Activated T-helper 2 cell treated with anti-CD3 and anti-CD28 coated beads, Interferon-gamma antibody, Interleukin-2, Interleukin-4, amounts not matched to agents 10 μg/mL and 5 μg/mL and 100 μg/mL, durations not matched to agents 14 hours and 24 hours and 36 hours (primary cell): ENCODE measurements at places on chromosomes 12 and 14.

DNA sequence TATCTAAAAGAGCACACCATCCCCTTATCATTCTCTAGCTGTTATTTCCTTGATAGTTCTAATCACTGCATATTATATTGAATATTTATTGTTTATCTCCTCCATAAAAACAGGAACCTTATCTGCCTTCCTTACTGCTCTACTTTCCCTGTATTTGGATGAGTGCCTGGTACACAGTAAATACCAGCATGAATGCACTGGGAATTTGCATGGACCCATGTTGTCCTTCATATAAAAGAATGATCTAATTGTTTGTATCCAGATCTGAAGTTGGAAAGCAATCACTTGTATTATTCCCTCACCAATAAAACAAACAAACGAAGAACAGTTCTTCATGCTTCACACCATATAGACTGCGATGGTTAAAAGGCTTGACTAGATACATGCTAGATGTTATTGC, 15.3 kb upstream of the CNOT2 start:
- no peak for DNase-seq

- no peak for DNase-seq
Measured at GRCh38 chr14:68937471-68938270, 41.4 kb downstream of the ACTN1 start.

- no peak for DNase-seq
Measured at GRCh38 chr14:86153480-86153879, 623.5 kb downstream of the FLRT2 start.

DNA sequence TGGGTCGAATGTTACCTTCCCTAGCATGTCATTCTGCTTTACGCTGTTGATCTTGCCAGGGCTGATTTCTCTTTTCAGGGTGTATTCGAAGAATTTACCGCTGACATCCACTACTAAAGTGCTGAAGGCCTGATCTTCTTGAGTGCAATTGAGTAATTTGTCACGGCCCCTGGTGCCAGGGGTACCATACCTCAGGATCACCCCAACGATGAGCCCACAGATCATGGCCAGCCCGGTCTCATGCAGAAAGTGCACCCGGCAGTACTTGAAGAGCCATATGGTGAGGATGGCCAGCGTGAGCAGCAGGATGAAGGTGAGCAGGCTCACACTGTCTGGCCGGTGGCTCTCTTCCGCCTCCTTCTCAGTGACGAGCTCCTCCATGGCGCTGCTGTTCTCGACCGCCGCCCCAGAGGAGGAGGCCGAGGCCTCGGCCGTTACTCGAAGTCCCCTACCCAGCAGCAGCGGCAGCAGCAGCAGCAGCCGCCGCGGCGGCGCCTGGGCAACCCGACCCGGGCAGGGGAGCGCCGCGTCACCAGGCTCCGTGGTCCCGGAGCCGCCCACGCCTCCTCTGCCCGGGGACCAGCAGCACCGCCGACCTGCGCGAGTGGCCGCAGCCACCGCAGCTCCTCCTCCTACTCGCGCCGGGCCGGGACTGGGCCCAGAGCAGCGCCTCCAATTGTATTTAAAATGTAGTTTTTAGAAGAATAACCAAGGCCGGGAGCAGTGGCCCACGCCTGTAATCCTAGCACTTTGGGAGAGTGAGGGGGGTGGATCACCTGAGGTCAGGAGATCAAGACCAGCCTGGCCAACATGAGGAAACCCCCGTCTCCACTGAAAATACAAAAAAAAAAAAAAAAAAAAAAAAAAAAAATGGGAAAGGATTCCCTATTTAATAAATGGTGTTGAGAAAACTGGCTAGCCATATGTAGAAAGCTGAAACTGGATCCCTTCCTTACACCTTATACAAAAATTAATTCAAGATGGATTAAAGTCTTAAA, 58.5 kb upstream of the TMPO start:
- DNase-seq: no peak

- no peak for DNase-seq
Measured at GRCh38 chr14:46988312-46988711, 336.7 kb upstream of the RPL10L start.

GRCh38 chr14:70926235-70926830, 19.1 kb downstream of the PCNX1 start:
- DNase-seq: no peak

- DNase-seq: no peak
Measured at GRCh38 chr14:26163761-26164160, 434.1 kb downstream of the NOVA1 start.

DNA sequence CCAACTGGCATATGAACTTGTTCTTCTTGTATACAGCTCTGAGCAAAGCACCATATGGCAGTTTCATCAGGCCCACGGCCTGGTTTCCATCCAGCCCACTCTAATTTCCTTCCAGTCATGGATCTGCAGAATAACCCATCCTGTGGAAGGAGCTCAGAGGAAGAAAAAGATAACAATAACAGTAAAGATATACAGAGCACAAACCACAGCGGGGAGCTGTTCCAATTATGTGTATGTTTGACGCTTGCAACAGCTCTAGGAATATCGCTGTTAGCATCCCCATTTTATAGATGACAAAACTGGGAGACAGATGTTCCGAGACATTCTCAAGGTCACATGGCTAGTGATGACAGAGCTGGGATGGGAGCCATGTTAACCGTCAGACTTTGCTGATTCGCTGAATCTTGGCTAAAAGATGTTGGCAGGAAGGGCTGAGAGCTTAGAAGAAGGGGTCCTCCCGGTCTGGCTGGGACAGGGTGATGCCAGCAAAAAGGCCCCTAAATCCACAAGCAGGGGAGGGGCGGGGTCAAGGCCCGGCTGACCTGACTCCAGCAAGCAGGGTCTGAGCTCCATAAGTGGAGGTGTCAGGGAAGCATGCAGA, 34.4 kb upstream of the CIPC start:
- no peak for DNase-seq

DNA sequence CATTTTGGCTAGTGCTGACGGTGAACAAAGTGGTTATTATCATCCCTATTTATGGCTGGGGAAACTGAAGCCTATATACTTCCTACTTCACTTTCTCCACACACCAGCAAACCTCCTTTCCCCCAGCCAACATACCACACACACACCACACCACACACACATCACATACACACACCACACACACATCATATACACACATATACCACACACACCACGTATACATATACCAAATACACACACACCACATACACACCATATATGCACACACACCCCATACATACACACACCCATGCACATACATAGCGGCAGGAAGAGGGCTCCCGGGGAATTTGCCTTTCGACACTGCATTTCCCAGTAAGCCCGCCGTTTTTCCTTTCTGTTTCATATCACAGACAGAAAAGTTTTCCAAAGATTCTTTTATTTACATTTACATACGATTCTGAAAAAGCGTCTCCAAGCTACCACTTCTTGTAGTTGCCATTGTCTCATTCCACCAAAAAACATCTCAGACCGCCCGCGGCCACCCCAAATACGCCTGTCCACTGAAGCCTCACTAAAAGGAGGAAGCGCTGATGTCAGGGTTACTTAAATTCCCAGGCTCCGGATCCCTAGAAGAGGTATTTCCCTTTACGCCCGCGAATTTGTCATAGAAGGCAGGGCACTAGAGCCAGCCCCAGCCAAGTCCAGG, 823 bp upstream of the RAB5B start:
- no peak for DNase-seq

- no peak for DNase-seq
Measured at GRCh38 chr12:2893007-2893406, 2.3 kb downstream of the TULP3 start.

- no peak for DNase-seq
Measured at GRCh38 chr12:17333287-17333686, 727.3 kb upstream of the LMO3 start.

DNA sequence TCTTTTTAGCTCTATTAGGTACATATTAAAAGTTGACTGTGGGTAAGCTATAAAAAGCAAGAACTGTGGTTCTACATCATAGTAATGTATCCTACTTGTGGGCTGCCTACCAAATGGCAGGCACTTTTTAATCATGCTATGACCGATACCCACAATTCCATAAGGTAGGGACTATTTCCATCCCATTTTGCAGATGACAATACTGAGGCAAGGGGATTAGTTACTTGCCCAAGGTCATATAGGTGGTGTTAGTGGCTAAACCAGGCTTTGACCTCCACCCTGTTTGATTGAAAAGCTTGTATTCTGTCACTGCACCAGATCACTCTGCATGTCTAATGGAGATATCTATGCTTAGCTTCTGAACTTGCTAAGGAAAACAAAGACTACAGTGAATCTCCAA, 151.9 kb downstream of the SSPN start:
- DNase-seq: no peak

GRCh38 chr12:6369916-6370575, 5.3 kb downstream of the SCNN1A start:
- DNase-seq: no peak

DNA sequence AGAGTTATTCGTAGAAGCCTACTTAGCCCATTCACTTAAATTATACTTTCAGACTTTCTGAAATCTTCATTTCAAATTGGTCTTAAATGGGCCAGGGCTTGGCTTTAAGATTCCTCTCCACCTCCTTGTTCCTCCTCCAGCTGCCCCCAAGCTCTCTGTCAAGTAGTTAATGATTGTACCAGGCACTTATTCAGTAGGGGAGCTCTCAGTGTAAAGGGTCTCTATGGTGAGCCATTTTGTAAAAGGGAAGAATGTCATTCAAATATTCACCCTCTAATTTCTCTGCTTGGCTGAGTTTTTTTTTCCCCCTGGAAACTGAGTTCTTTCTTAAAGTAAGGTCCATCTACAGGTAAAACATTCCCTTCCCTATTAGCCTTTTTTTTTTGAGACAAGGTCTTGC, 96.6 kb downstream of the SUDS3 start:
- no peak for DNase-seq

- no peak for DNase-seq
Measured at GRCh38 chr14:99035712-99036610, 236.0 kb downstream of the BCL11B start.

GRCh38 chr12:12331244-12331771, 18.7 kb downstream of the MANSC1 start:
- no peak for DNase-seq

DNA sequence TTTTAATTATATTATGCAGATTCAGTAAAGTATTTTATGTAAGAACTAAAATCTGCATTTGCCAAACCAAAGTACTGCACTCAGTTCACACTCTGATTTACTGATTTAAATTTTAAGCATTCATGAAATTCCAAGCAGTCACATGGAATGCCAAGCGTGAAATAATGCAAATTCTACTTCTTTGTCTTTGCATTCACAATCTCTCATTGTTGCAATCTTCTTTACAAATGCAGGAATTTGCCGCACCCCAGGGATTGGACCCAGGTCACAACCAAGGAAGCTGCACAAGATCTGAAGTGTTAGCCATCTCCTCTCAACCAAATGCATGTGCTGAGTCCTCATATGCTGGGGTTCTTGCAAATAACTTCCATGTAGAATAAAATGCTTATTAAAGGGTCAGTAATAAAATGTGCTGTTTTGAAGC, 71.9 kb downstream of the TUNAR start:
- no peak for DNase-seq

- no peak for DNase-seq
Measured at GRCh38 chr12:102484017-102484416, 3.7 kb upstream of the IGF1 start.
